ENCODE measurements at places on chromosomes 13 and 19. TPM values are rescaled to one million over a fixed set of nuclear protein-coding genes. Genes with fewer than 3 reads are reported as not detected.

- H3K27me3 ChIP-seq, result no peaks in the 10 kb centered on the region
- H3K4me3 ChIP-seq, result no peak overlapping the region
- no peak overlapping the region for H3K27ac ChIP-seq
- H3K36me3 ChIP-seq, result no peaks in the 10 kb centered on the region
- DNase-seq, result no peak
Observed at GRCh38 chr13:20460761-20461160, 64.9 kb downstream of the CRYL1 start.

- no peaks in the 10 kb centered on the region for H3K4me1 ChIP-seq
- DNase-seq, result no peak
- no peak overlapping the region for H3K27ac ChIP-seq
- H3K36me3 ChIP-seq, result peaks cover 13% of the 10 kb centered on the region
- H3K27me3 ChIP-seq, result no peaks in the 10 kb centered on the region
Observed at GRCh38 chr19:51586103-51586728, 15.1 kb downstream of the ZNF175 start.

DNA sequence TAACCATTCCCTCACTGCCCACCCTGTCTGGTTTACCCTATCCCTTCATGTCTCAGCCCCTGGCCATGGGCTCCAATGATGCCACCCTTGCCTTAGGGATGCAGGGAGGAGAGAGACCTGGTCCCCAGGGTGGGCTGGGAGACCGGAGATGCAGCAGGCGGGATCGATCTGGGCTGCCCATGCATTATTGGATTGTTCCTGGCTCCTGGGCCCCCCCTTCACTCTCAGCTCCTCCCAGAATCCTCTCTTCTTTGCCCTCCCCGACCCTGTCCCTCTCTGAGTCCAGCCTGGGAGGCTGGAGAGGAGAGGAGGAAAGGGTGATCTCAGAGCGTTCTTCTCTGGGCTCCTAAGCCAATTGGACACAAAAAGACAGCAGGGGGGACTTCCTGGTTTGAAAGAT lies 5.8 kb downstream of the KASH5 start:
- no peak for DNase-seq
- H3K27ac ChIP-seq, result no peak overlapping the region
- H3K27me3 ChIP-seq, result no peaks in the 10 kb centered on the region
- H3K4me1 ChIP-seq, result no peaks in the 10 kb centered on the region
- H3K36me3 ChIP-seq, result no peaks in the 10 kb centered on the region
- no peak overlapping the region for H3K4me3 ChIP-seq

DNA sequence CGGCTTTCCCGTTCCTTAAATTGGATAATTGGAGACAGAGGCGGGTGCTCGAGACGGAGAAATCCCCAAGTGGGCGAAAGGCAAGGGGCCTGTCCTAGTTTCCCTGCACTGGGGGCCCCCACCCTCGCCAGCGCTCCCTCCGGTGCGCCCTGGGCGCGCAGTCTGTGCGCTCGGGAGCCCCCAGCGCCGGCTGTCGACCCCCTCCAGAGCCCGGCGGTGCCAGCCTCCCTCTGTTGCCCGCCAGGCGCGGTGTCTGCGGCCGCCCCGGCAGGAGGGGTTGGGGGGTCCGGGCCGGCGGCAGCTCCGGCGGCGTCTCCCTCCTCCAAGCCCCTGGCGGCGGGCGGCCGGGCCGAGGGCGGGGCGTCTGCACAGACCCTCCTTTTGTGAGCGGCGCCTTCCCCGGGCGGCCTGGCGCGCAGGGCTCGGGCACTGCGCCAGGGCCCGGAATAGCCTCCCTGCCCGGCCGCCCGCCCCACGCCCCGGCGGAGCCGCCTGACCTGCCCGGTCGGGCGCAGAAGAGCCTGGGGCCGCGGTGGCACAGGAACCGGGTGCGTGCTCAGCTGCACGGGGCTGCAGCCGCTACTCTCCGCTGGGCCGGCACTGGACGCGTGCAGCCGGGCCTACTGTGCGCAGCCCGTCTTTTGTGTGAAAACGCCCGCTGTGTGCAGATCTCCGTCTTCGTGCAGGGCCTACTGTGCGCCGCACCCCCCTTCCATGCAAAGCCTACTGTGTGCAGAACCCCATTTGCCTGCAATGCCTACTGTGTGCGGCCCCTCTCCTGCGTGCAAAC lies 13.2 kb downstream of the GADD45B start:
- no peaks in the 10 kb centered on the region for H3K36me3 ChIP-seq
- H3K27me3 ChIP-seq, result no peaks in the 10 kb centered on the region
- no peak overlapping the region for H3K27ac ChIP-seq
- H3K4me3 ChIP-seq, result peak overlapping the region; percentile 34
- no peak for DNase-seq
- H3K4me1 ChIP-seq, result peaks cover 17% of the 10 kb centered on the region

Gene GRIN3B
- not detected for total RNA-seq

Gene ZGLP1
- 4.5 TPM for total RNA-seq

GRCh38 chr19:40246292-40247073 lies 20.0 kb upstream of the CCNP start:
- H3K4me1 ChIP-seq, result peaks cover 15% of the 10 kb centered on the region
- no peak for DNase-seq

DNA sequence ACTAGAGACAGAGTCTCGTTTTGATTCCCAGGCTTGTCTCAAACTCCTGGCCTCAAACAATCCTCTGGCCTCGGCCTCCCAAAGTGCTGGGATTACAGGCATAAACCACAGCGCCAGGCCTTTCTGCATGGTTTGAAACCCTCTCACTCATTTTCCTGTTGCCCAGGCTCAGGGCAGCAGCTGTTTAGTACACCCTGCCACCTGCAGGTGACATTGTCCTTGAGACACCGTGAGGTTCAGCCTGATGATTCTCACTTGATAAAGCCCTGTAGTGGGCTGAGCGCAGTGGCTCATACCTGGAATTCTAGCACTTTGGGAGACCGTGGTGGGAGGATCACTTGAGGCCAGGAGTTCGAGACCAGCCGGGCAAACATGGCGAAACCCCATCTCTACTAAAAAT lies 12.5 kb downstream of the IL12RB1 start:
- H3K27ac ChIP-seq, result no peak overlapping the region
- H3K4me1 ChIP-seq, result no peaks in the 10 kb centered on the region
- H3K4me3 ChIP-seq, result no peak overlapping the region
- no peaks in the 10 kb centered on the region for H3K36me3 ChIP-seq

- DNase-seq, result no peak
- H3K27me3 ChIP-seq, result no peaks in the 10 kb centered on the region
- H3K4me3 ChIP-seq, result no peak overlapping the region
- peaks cover 19% of the 10 kb centered on the region for H3K4me1 ChIP-seq
Observed at GRCh38 chr13:27276188-27276587, 5.6 kb downstream of the RASL11A start.

DNA sequence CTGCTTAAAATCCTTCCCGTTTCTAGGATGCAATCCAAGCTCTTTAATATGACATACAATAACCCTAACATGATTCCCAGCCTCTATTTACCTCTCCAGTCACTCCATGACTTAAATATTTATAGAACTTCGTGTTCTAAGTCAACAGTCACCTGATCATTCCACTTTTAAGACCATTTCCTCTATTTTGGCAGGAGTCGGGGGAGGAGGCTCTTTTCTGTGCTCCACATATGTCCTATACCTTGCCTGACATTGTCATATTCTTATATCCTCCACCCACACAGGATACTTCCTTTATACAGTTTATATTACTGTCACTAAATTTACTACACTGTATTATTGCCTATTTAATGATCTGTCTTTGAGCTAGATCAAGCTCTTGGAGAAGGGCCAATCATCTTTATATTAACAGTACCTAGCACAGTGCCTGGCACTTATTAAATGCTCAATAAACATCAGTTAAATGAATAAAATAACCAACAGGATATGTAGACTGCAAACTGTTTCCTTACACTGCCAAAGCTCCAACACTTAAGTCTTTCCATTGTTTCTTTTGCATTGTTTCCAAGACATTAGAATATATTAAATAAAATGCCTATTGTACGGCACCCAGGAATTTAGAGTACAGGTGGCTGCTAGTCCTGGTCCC lies 2.7 kb downstream of the ARGLU1 start:
- peak overlapping the region; percentile 4 for H3K4me3 ChIP-seq
- no peak overlapping the region for H3K27ac ChIP-seq
- no peaks in the 10 kb centered on the region for H3K36me3 ChIP-seq
- no peaks in the 10 kb centered on the region for H3K27me3 ChIP-seq
- H3K4me1 ChIP-seq, result peaks cover 46% of the 10 kb centered on the region

DNA sequence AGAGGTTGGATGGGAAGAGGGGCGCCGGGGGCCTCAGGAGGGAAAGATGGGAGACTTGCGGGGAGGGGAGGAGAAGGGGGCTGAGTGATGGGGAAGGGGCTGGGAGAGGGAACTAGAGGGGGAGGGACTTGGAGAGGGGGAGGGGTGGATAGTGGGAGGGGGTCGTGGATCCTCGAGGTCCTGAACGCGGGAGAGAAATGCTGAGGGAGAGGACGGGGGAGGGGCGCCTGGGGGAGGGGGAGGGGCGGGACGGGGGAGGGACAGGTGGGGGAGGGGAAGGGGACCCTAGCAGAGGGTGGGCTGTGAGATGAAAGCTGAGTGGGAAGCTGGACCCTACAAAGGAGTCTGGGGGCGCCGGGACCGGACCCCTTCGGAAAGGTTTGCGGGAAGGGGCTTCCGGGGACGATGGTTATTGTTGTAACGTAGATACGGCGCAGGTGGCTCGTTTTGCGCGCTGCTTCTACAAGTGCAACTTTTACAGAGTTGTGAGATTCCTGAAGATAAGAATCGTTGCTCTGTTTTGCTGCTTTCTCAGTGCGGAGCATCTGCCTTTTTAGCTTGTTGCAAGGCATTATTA lies 418 bp downstream of the ZNF444 start:
- no peak for DNase-seq
- H3K4me1 ChIP-seq, result no peaks in the 10 kb centered on the region
- H3K27ac ChIP-seq, result peak overlapping the region; percentile 91
- no peaks in the 10 kb centered on the region for H3K27me3 ChIP-seq

DNA sequence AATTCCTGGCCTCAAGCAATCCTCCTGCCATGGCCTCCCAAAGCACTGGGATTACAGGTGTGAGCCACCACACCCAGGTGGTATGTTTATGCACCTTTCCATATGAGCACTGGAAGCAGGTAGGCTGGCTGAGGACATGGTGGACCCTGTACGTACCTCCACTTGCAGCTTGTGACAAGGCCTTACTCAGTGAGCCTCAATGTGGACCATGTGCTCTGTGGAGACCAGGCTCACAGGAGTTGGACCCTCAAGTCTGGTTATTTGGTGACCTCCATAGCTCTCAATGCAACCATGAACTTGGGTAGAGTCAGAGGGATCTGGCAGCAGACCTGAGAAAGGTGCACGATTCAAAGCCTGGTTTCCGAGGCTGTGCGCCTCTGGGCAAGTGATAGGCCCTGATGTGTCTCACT lies 5.5 kb downstream of the ACP4 start:
- H3K27ac ChIP-seq, result no peak overlapping the region
- no peak for DNase-seq
- H3K4me1 ChIP-seq, result no peaks in the 10 kb centered on the region
- no peaks in the 10 kb centered on the region for H3K27me3 ChIP-seq

- H3K4me1 ChIP-seq, result peaks cover 13% of the 10 kb centered on the region
- peak overlapping the region; percentile 73 for H3K27ac ChIP-seq
- no peak overlapping the region for H3K4me3 ChIP-seq
- H3K27me3 ChIP-seq, result no peaks in the 10 kb centered on the region
- no peak for DNase-seq
Observed at GRCh38 chr19:49786376-49786820, 19.6 kb downstream of the AP2A1 start.

DNA sequence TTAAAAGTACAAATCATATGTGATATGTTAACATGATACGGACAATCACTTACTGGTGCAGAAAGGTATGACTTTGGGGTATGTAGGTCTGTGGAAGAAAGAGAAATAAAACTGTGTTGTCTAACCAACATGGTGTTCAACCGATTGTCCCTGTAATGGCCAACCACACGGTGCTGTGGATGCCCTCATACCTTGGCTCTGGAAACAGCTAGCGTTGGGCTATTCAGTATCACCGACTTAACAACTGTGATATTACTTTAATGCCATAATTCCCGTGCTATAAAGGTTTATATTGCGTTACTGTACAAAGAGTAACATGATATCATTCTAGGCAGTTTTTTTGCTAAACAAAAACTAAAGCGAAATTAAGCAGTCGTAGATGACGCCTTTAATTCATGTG lies 448.3 kb downstream of the EFNB2 start:
- H3K4me3 ChIP-seq, result no peak overlapping the region
- no peak overlapping the region for H3K27ac ChIP-seq
- H3K27me3 ChIP-seq, result no peaks in the 10 kb centered on the region

DNA sequence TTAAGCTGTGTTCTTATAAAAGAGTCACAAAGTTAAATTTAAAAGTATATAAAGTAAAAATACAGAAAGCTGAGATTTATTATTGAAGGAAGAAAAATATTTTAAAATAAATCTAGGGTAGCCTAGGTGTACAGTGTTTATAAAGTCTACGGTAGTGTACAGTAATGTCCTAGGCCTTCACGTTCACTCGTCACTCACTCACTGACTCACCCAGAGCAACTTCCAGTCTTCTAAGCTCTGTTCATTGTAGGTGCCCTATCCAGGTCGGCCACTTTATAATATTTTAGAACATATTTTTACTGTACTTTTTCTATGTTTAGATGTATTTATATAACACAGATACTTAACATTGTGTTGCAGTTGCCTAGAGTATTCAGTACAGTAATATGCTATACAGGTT lies 47.4 kb downstream of the NDFIP2 start:
- H3K36me3 ChIP-seq, result no peaks in the 10 kb centered on the region
- peaks cover 7% of the 10 kb centered on the region for H3K4me1 ChIP-seq
- H3K4me3 ChIP-seq, result no peak overlapping the region
- no peaks in the 10 kb centered on the region for H3K27me3 ChIP-seq
- no peak overlapping the region for H3K27ac ChIP-seq

GRCh38 chr19:40370997-40371801 lies 18.8 kb downstream of the HIPK4 start:
- no peak overlapping the region for H3K4me3 ChIP-seq
- no peak overlapping the region for H3K27ac ChIP-seq
- H3K27me3 ChIP-seq, result no peaks in the 10 kb centered on the region
- no peak for DNase-seq
- H3K4me1 ChIP-seq, result no peaks in the 10 kb centered on the region

GRCh38 chr13:39312596-39312995 lies 274.3 kb downstream of the NHLRC3 start:
- no peaks in the 10 kb centered on the region for H3K27me3 ChIP-seq
- no peaks in the 10 kb centered on the region for H3K36me3 ChIP-seq
- no peak for DNase-seq

- H3K36me3 ChIP-seq, result peaks cover 42% of the 10 kb centered on the region
- H3K27ac ChIP-seq, result peak overlapping the region; percentile 86
- H3K4me1 ChIP-seq, result peaks cover 5% of the 10 kb centered on the region
- no peaks in the 10 kb centered on the region for H3K27me3 ChIP-seq
- peak overlapping the region; percentile 68 for H3K4me3 ChIP-seq
Observed at GRCh38 chr13:41457589-41458186, 338 bp downstream of the RGCC start.
